Cardiac muscle cell (in vitro differentiated cells and primary cell): ENCODE measurements at places on chromosomes 7 and 10. TPM values are rescaled to one million over a fixed set of nuclear protein-coding genes. Genes with fewer than 3 reads are reported as not detected.

Gene NUPR2
- total RNA-seq: not detected in 2 replicates

Gene CNPY4
- 13.8 and 16.8 TPM in 2 replicates for total RNA-seq

Gene SPDYE9
- total RNA-seq: not detected in 2 replicates

Gene VPS37D
- total RNA-seq: 31.0 and 32.0 TPM in 2 replicates

Gene ANXA8L1
- 0.63 TPM in 1 of 2 replicates, not detected in the other for total RNA-seq

Gene SPDYE6
- total RNA-seq: 0.18 TPM in 1 of 2 replicates, not detected in the other
